ENCODE measurements at places on chromosomes 6 and 20.

GRCh38 chr20:4533368-4534133 lies 188.2 kb upstream of the PRND start:
- DNase-seq = no peak

DNA sequence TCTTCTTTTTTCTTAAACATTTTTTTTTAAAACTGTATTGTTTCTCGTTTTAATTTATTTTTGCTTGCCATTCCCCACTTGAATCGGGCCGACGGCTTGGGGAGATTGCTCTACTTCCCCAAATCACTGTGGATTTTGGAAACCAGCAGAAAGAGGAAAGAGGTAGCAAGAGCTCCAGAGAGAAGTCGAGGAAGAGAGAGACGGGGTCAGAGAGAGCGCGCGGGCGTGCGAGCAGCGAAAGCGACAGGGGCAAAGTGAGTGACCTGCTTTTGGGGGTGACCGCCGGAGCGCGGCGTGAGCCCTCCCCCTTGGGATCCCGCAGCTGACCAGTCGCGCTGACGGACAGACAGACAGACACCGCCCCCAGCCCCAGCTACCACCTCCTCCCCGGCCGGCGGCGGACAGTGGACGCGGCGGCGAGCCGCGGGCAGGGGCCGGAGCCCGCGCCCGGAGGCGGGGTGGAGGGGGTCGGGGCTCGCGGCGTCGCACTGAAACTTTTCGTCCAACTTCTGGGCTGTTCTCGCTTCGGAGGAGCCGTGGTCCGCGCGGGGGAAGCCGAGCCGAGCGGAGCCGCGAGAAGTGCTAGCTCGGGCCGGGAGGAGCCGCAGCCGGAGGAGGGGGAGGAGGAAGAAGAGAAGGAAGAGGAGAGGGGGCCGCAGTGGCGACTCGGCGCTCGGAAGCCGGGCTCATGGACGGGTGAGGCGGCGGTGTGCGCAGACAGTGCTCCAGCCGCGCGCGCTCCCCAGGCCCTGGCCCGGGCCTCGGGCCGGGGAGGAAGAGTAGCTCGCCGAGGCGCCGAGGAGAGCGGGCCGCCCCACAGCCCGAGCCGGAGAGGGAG lies 580 bp downstream of the VEGFA start:
- no peak for DNase-seq

DNA sequence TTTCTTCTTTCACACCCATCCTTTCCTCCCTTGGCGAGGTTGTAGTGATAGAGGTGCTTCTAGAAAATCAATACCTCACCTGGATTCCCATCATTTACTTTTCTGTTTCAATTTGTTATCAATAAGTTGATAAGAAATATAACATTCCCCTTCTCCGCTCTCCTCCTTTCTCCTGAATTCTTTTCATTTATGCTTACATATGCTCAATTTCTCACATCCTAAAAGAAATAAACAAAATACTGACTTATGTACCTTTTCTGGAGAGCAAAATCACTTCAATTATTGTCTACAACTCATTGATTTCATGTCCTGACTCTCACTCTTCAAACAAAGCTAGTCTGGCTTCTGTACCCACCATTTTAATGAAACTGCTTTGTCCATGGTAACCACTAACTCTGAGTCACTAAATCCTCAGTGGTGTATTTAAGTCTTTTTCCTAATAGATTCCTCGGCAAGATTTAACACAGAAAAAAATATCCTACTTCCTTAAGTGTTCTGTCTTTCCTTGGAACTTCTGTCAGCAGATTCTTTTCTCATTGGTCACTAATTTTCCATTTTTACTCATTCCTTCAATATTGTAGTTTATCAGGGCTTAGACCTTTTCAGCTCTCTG lies 289.6 kb downstream of the RFPL4B start:
- DNase-seq = no peak

DNA sequence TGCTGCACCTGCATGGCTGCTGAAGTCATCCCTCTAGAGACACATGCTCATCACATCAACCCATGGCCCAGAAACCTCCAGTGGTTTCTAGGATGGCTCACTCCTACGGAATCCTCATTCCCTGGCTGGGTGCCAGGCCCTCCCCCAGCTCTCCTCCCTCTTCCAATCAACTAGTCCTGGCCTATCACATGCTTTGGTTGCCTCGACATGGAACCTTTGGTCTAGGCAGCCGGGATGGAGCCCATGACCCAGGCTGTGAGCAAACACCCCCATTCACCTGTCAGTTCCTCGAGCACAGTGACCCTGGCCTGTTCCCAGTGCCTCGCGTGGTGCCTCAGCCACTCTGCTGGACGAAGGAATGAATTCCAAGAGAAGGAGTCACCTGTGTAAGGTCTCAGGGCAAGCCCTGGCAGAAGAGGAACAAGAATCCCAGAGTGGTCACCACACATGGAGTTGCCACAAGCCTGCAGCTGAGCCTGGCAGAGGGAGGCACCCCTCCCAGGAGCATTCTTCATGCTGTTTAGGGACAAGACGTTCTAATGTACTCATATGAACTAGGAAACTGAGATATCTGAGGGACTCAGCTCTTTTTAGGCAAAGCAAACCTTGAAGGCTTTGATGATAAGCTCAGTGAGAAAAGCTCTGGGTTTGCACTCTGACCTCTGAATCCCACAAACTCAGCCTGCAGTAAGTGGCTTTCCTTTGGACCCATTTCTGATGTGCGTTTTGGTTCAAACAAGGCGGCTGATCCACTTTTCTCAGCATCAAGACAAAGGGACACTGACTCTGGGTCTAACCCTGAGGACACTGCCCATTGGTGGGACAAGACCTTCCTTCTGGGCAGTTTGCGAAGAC lies 40.2 kb downstream of the PPP1R3G start:
- no peak for DNase-seq
